ENCODE measurements at places on chromosomes 2 and 18.

DNA sequence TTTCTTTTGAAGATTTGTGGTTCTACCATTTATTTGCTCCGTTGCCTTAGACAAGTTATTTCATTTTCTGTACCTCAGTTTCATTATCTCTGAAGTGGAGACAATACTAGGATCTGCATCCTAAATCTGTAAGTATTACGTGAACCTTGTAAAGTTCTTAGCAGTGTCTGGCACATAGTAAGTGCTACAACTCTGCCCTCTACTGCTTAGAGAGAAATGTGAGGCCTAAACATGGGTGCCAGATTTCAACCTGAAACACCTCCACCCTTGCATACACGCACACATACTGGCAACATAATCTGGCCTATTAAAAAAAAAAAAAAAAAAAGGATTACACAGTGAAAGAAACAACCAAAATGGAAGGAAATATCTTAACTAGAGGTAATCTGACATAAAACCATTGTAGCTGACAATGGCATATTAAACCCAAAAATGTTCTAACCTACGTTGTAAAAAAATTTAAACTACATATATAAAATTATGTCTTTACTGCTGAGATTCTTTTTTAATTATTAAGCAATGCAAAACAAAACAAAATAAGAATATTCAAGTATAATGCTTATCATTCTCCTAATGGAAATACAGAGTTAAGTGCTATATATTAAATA, 132.6 kb downstream of the MAP2 start:
- DNase-seq, result no peak

GRCh38 chr18:7170292-7170691, 52.7 kb upstream of the LAMA1 start:
- DNase-seq, result no peak

DNA sequence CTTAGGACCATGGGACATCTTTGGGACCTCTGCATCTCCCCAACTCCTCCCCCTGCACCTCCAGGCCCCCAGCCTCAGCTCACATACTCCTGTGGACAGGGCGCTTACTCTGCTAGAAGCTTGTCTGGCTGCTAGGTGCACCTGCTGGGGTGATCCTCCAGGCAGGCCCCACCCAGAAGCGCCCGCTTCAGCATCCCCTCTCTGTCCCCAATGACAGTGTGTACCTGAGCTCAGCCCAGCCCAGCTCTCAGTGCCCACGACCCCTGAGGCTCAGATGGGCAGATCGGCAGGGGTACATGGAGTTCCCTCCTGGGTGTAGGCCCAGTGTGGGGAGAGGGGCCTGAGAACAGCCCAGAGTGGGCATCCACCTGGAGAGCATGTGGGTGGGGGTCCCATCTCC, 5.9 kb downstream of the TEKT4 start:
- no peak for DNase-seq

- no peak for DNase-seq
Measured at GRCh38 chr18:48698707-48699106, 159.9 kb downstream of the CTIF start.

DNA sequence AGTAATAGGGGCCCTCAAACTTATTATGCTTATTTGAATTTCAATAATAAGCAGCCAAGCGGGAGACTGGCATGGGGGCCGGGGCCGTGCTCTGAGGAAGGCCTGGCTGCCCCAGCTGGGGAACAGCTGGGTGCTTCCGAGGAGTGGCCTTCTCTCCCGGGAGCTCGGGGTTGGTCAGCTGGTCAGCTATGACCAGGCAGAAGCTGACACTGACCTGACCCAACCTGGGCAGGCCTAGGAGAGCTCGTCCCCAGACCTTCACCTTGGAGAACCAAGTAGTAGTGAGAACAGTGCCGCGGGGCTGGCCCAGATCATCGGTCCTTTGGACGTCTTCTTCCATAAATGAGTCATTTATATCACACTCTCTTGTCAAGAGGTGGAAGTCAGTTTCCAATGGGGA, 36.1 kb downstream of the RRM2 start:
- no peak for DNase-seq

- DNase-seq, result no peak
Measured at GRCh38 chr18:22839340-22839821, 93.7 kb upstream of the RBBP8 start.

GRCh38 chr2:18149660-18150246, 271.3 kb downstream of the KCNS3 start:
- no peak for DNase-seq

- DNase-seq, result no peak
Measured at GRCh38 chr2:16664809-16665747, 556 bp downstream of the CYRIA start.

DNA sequence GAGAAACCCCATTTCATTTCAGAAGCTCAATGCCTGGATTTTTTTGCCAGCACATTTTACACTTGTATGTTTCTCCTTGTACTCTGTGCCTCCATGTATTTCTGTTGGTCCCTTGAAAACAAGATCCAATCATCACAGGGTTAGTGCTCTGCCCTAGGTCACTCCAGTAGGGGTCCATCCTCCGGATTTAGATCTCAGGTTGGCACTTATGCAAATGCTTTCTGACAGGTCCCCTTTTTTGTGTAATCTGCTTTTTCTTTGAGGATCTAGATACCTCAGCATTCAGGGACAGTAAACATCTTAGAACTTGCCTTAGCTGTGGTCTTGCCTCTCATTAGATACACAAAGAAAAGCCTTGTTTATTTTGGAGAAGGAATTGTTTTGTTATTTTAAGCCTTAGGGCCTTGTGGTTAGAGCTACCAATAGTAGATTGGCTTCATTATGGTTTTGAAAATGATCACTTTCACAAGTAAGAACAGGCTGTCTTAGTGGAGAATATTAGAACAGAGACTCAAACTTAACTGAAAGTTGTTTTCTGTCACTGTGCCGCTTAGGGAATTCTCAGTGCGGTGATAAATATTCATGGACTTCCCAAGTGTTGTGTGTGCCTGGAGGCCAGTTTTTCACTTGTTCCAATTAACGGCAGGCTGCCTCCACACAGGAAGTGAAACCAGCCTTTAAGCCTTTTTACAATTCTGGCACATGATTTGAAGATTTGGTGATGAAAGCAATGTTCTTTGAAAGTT, 7.8 kb downstream of the MERTK start:
- DNase-seq, result no peak

- no peak for DNase-seq
Measured at GRCh38 chr2:239073745-239074530, 226.1 kb downstream of the TWIST2 start.

- DNase-seq, result peak; percentile 70
Measured at GRCh38 chr2:25286025-25286400, 55.7 kb downstream of the DNMT3A start.
